Left renal cortex interstitium (tissue), 4 donors: ENCODE measurements at places on chromosomes 1 and 21.

DNA sequence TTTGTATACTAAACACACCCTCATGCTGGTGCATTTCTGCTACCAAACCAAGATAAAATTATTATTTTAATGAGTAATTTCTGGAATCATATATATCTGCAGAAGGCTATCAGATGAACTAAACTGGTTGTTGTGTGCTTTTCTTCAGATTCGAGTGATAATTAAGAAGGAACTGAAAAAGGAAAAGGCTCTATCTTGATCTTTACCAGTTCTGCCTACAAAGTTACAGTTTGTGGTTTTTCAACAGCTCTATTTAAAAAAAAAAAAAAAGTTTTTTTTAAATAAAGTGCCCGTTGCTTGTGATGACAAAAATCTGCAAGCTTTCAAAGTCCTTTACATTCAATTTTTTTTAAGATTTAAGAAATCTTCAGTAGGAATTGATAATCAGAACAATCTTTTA lies 13.6 kb downstream of the DENND1B start:
- no peak for DNase-seq

DNA sequence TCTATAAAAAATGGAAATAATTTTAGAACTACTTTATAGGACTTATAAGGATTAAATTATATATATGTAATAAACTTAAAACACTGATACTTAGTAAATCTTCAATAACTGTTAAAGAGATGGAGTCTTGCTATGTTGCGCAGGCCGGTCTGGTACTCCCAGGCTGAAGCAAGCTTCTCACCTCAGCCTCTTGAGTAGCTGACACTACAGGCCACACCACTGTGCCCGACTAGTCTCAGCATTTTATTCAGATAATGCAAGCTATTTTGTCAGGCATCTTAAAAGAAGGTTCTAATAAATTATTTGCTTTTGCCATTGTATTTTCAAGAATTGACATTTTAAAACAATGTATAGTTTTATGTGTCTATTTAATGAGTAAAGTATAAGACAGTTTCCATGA lies 20.8 kb downstream of the CNST start:
- no peak for DNase-seq

DNA sequence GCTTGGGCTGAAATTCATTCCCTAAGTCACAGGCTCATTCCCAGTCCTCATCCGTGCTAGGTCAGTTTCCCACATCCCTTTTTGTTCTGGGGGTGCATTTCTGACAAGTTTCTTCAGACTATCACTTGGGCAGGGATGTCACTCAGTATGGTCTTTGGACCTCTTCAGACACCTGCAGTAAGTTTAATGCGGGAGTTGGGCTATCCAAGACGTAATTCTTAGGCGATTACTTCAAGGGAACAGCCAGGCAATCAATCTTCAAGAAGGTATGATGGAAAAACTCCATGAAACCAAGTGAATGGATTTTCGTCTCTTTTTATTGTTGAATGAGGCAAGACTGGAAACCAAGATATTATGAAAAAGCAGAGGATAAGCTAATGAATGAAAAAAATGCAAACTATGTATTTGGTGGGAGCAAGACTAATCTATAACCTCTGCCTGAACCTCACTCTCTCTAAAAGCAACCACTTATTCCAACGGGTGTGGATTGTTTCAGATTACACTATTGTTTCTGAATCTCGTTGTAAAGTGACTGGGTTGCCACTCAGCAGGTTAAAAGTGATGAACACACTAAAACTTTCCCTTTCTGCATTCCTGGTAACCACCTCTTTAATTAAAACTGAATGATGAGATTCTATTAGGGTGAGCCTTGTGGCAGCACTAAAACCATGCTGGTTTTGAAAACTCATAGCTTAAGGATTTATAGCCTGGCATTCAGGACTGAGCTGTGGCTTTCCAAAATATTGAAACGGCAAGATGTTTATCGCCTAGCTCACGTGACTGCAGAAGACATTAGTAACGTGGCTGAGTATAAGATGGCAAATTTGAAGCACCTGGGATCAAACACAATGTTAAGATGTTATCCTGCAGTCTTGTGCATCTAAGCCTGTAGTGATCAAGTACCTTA lies 1.1 kb downstream of the RASAL2 start:
- DNase-seq = no peak

DNA sequence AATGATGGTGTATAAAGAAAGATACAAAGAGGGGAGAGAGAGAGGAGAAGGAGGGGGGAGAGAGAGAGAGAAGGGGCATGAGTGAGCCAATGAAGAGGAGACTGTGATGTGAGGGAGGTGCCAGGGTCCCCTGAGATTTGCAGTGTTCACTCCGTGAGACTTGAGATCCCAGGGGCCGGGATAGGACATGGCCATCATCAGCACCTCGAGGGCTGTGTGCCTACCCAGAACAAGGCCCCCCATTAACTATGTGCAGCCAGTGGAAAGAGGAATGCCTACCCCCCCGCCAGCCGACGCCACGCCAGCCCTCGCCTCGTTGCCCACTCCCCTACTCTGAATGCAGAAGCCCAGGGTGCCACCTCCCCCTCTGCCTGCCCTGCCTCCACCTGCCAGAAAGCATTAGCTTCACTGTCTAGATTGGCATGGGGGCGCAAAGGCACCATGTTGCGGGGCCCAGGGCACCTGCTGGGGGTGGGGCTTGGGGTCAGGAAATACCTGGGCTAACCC lies 14.8 kb downstream of the LGR6 start:
- no peak for DNase-seq

- no peak for DNase-seq
These were observed 59.4 kb upstream of the B3GALT5 start for GRCh38 chr21:39553331-39553730.

GRCh38 chr1:33332357-33332789 lies 11.5 kb upstream of the A3GALT2 start:
- DNase-seq = no peak

DNA sequence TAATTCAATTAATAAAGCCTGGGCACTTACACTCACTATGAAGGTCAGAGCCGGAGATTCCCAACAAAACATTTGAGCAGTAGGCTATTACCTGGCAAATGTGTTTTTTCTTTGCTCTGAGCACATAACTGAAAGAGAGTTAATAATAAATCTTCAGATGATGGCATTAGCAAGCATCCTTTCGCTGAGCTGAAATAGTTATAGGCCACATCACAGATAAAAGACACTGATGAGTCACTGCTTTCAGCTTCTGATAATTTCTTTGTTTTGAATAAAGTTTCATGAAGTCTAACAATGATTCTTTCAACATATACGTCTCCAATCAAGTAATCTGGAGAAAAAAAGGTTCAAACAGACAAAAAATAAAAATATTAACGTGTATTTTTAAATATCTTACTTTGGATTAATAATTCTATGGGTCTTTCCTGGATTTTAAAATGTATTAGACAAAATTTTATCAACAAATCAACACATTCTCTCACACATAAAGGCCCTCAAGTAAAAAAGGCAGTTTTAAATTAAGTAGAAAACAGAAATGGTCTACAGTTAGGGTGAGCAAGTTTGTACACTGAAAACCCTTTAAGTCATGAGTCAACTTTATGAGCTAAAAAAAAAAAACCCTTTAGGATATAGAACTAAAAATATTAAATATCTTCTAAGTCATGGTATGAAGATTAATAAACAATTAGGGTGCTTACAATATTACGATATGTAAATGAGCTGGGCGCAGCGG lies 33.1 kb downstream of the LTN1 start:
- no peak for DNase-seq

- DNase-seq = no peak
These were observed 2.1 kb upstream of the RGS1 start for GRCh38 chr1:192573499-192573898.

DNA sequence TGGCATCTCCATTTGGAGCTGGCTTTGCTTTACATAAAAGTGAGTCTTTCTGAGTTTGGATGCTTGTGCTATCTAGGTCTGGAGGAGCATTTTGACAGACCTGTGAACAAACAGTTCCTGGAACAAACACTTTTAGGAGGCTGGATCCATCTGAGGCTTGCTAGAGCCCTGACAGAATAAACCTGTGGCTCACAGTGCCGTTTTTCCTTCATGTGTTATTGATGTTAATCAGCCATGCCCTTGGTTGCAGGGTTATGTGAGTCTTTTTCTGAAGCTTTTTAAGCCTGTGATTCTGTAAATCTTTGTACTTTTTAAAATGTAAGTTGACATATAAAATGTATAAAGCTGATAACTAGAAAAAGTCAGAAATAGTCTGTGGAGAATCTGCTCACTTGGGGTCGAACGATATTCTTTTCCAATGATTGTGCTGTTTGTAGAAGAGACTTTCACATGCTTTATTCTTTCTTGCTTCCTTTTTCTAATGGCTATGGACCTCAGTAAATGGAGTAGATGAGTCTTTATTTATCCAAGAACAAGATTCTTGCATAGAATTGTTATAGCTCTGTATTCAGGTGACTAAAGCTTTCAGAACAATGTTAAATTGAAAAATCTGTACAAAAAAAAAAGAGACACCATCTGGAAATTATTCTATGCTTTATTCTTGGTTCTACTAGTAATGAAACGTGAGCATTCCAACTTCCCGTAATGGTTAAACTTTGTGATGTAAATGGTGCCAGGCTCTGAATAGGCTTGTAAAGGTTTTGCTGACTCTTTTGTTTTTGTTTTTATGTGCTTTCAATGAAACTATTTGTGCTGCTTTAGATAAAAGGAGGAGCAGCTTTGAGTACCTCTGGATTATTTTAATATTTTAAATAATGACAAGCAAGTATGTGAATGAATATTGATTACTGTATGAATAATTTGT lies 53.7 kb downstream of the CACHD1 start:
- no peak for DNase-seq

GRCh38 chr1:69483246-69483645 lies 84.5 kb upstream of the LRRC7 start:
- DNase-seq = no peak

- no peak for DNase-seq
These were observed 51.6 kb downstream of the NEGR1 start for GRCh38 chr1:72230746-72231145.

GRCh38 chr1:20220036-20220435 lies 33.7 kb upstream of the PLA2G2C start:
- DNase-seq = no peak

DNA sequence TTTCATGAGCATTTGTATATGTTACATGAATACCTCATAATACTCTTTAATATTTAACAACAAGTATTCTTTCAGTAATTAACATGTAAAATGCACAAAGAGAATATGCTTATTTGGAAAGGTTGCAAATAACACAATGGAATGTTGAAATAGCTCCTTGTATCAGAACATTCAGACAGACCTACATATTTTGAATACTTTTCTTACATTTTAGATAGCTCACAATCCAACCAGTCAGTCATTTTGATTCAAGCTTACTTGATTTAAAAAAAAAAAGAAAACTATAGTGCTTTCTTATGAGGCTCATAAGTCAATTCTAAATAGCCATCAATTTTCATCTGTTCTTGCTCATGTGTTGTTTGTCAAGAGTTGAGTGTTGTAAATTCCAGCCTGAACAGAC lies 518.8 kb downstream of the ADGRL2 start:
- no peak for DNase-seq

DNA sequence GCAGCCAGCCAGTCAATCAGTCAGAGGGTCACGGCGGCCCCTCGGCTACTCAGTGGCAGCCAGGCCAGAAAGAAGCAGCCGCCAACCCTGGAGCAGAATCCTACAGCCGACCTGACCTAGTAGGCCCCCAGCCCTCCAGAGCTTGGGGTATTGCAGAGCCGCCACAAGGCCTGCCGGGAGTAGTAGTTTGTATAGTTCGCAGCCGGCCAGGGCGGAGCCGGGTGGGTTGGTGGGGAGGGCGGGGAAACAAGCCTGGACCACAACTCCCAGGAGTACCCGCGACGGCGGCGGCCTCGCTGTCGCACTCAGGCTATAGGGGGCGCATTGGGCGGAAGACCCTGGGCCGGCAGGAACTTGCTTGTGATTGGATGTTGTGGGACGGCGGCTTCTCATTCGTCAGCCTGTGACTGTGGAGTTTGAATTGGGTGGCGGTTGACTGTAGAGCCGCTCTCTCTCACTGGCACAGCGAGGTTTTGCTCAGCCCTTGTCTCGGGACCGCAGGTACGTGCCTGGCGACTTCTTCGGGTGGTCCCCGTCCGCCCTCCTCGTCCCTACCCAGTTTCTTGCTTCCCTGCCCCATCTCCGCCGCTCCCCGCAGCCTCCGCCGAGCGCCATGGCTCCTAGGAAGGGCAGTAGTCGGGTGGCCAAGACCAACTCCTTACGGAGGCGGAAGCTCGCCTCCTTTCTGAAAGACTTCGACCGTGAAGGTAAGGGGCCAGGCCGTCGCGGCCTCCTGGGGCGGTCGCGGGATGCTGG lies at the start of gene CDCA8:
Gene CDCA8, plus strand, starts transcription at position 439 of the 756 bp plus-strand sequence. Its CDS starts 175 bp downstream, at position 614.
- DNase-seq = peak; percentile 96
